Activated CD4-positive, alpha-beta memory T cell treated with anti-CD3 and anti-CD28 coated beads for 36 hours (primary cell): ENCODE measurements at places on chromosomes 2 and 18.

DNA sequence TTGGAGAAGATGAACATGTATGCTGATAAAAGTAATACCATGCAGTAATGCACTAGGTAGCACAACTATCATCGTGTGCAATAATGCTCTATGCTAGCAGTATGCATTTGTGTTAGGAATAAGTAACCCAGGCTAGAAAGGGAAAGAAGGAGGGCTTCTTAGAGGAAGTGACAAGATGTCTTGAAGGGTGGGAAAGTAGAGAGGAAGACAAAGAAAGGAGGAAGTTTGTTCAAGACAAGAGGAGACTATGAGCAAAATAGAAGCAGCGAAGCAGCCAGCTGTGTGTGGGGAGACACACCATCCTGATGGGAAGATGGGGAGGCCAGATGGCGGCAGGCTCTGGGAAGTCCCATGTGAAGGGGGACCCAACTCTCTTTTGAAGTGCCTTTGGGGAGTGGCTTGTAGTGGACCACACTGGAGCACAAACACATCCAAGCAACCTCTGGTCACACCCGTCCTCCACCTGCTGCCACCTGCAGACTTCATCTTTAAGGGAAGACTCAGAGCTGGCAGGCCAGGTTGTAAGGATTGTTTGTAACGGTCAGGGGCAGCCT is 39.9 kb upstream of the INHBB start:
- DNase-seq = no peak
- H3K4me1 ChIP-seq = no peaks in the 10 kb centered on the region
- H3K27ac ChIP-seq = no peak overlapping the region
- no peaks in the 10 kb centered on the region for H3K27me3 ChIP-seq

DNA sequence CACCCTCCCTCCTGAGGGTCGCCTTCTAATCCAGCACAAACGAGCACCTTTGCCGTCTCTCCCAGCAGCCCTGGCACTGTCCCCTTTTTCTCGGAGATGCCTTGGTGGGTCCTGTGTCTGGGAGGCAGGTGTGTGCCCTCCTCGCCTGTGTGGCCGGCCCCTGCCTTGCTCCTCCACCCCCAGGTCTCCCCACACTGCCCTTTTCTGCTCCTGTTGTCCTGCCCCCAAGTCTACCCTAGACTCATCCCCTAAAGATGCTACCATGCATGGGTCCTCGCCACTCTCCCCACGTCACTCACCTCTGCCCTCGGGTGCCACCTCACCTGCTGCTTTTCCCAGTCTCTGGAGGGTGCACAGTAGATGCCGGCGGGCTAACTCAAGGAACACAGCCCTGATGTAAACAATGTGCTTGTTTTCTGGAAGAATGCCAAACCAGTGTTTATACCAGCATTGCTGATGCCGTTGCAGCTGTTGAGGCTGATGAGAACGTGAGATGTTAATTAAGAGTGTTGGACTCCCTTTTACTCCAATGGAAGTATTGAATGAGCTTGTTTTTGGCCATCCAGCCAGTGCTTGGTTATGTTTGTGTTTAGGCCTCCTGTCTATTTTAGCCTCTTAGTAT is 223.1 kb downstream of the AGAP1 start:
- no peaks in the 10 kb centered on the region for H3K36me3 ChIP-seq
- no peaks in the 10 kb centered on the region for H3K4me1 ChIP-seq
- DNase-seq = no peak
- H3K4me3 ChIP-seq = no peak overlapping the region

DNA sequence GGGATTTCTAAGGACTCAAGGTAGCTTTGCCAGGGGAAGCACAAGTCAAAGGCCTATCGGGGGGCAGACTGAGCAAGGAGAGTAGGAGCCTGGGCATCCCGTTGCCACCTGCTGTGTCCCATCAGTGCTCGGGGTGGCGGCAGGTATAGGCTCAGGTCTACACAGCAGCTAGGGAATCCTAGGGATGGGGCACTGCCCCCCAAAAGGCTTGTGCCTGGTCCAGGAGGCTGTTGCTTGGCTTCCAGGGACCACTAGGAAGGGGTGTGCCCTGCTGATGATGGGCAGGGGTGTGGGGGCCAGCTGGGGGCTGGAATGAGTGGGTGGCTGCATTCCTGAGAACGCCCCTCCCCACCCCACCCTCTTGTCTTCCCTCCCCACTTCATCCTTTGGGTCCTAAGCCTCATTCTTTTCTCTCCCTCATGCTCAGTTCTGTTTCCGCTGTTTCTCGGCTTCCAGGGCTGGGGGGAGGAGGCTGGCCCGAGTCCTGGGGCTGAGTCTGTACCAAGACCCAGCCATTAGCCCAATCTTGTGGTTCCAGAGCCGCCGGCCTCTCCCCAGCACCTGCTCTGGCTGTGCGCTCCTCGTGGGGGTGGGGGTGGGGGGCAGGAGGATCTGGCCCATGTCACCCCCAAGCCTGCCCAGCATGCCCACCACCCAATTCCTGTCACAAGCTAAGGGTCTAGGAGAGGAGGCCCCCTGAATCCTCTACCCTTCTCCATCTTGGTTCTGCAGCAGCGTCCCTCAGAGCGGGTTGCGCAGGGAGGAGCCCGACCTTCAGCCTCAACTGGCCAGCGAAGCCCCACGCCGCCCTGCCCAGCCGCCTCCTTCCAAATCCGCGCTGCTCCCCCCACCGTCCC is 12.8 kb downstream of the SPEG start:
- H3K4me1 ChIP-seq = peaks cover 2% of the 10 kb centered on the region
- H3K27ac ChIP-seq = no peak overlapping the region
- no peaks in the 10 kb centered on the region for H3K36me3 ChIP-seq
- H3K4me3 ChIP-seq = no peak overlapping the region

DNA sequence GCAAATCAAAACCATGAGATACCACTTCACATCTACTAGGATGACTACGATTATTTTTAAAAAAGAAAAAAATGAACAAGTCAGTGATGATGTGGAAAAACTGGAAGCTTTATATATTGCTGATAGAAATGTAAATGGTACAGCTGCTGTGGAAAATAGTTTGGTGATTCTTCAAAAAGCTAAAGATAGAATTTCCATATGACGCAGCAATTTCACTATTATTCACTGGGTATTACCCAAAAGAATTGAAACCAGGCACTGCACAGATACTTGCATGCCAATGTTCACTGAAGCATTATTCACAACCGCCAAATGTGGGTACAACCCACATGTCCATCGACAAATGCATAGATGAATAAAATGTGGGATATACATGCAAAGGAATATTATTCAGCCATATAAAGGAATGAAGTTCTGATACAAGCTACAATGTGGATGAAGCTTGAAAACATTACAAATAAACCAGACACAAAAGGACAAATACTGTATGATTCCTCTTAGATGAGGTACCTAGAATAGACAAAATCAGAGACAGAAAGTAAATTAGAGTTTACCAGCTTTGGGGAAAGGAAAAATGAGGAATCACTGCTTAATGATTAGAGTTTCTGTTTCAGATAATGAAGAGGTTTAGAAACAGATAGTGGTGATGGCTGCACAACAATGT is 11.1 kb downstream of the RTTN start:
- H3K36me3 ChIP-seq = peaks cover 55% of the 10 kb centered on the region
- peak; percentile 37 for DNase-seq
- H3K27me3 ChIP-seq = no peaks in the 10 kb centered on the region

- peaks cover 8% of the 10 kb centered on the region for H3K4me1 ChIP-seq
- no peaks in the 10 kb centered on the region for H3K27me3 ChIP-seq
- no peak for DNase-seq
- H3K36me3 ChIP-seq = no peaks in the 10 kb centered on the region
- H3K4me3 ChIP-seq = no peak overlapping the region
Observed at GRCh38 chr2:229947544-229947943, 25.2 kb downstream of the FBXO36 start.

DNA sequence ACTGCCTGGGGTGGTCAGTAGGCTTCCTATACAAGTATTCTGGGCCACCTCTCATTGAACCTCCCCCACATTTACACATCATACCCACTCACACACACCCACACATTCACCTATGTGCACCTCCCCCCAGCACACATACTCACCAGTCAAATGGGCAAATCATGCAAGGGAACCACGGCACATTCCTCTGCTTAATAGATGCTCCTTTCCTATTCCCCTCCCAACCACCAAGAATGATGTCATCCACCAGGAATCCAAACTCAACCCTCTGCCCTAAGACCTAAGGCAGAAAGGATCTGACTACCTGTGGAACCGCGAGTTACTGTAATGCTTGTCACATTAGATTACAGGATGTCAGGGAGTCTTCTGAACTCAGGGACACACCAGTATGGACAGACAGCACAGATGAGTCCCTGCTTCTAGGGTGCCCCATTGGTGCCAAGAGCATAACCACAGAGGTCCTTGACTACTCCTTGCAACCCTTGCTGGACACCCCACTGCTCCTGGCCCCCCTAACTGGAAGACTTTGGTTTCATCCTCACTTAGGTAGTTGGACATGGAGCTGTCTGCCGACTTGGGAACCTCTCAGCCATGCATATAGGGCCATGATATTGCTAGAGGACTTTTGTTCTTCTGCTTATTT is 21.5 kb upstream of the CAB39 start:
- H3K4me1 ChIP-seq = peaks cover 15% of the 10 kb centered on the region
- no peak for DNase-seq
- no peaks in the 10 kb centered on the region for H3K27me3 ChIP-seq

DNA sequence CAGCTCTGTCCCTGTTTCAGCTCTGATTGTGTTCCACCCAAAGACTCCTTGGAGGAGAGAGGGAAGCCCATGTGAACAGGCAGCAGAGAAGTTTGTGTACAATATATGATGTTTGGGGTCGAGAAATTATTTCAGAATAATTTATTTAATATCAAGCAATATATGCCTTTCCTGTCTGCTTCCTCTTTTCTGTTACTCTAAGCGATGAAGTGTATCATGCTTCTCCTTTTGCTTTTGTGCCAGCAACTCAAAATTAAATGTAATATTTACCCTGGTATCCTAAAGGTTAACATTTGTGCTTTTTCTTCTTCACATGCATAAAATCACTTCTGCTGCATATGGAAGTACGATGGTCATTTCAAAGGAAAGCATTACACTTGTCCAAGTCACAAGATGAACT is 2.4 kb upstream of the NTSR2 start:
- H3K27me3 ChIP-seq = peaks cover 43% of the 10 kb centered on the region
- peaks cover 5% of the 10 kb centered on the region for H3K4me1 ChIP-seq
- H3K4me3 ChIP-seq = no peak overlapping the region
- H3K36me3 ChIP-seq = no peaks in the 10 kb centered on the region
- DNase-seq = no peak

GRCh38 chr2:118852605-118853128 is 5.2 kb upstream of the EN1 start:
- DNase-seq = no peak
- H3K27ac ChIP-seq = no peak overlapping the region
- peaks cover 24% of the 10 kb centered on the region for H3K4me1 ChIP-seq
- peaks cover 2% of the 10 kb centered on the region for H3K36me3 ChIP-seq

DNA sequence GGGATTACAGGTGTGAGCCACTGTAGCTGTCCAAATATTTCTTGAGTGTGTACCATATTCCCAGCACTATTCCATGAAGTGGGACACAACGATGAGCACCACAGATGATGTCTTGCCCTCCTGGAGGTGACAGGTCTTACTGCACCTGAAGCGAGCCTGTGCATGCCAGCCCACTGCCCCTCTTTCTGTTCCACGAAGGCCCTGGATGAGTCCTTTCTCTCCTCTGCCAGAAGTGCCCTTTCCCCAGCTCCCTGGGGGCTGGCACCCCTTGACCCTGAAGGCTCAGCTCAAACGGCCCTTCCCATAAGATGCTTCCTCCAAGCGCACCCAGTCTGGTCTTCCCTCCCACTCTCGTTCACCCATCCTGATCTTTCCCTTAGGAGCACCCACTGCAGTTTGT is 5.5 kb downstream of the ATP6V1B1 start:
- no peaks in the 10 kb centered on the region for H3K4me1 ChIP-seq
- H3K27ac ChIP-seq = no peak overlapping the region
- H3K27me3 ChIP-seq = peaks cover 3% of the 10 kb centered on the region

- peak; percentile 74 for DNase-seq
- H3K27ac ChIP-seq = peak overlapping the region; percentile 91
- no peaks in the 10 kb centered on the region for H3K27me3 ChIP-seq
- H3K36me3 ChIP-seq = peaks cover 42% of the 10 kb centered on the region
- H3K4me3 ChIP-seq = peak overlapping the region; percentile 81
Observed at GRCh38 chr2:43226955-43227829, 786 bp upstream of the ZFP36L2 start.
